ENCODE measurements at places on chromosomes 7 and 10. TPM values are rescaled to one million over a fixed set of nuclear protein-coding genes. Genes with fewer than 3 reads are reported as not detected.

DNA sequence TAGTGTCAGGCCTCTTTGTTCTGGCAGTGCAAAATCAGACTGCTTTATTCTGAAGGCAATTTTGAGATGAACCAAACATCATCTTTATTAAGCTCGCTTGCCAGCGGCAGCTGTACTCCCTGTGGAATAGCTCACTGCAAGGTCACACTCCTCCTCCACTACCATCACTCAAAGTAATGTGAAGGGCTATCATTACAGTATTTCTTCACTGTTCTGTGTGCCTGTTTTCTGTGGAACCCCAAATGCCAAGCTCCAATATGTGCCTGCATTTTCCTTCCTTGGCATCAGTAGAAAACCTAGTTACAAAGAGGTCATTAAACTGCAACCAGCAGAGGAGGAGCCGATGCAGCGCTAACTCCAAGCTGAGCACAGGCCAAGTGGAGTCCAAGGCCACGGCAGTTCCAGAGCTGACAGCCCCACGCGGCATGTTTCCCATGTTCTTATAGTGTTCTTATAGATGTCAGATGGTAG lies 21.4 kb downstream of the BCCIP start:
- H3K4me1 ChIP-seq = no peaks in the 10 kb centered on the region
- no peak overlapping the region for H3K4me3 ChIP-seq
- DNase-seq = no peak
- peaks cover 62% of the 10 kb centered on the region for H3K36me3 ChIP-seq
- H3K27me3 ChIP-seq = no peaks in the 10 kb centered on the region
- H3K27ac ChIP-seq = no peak overlapping the region

DNA sequence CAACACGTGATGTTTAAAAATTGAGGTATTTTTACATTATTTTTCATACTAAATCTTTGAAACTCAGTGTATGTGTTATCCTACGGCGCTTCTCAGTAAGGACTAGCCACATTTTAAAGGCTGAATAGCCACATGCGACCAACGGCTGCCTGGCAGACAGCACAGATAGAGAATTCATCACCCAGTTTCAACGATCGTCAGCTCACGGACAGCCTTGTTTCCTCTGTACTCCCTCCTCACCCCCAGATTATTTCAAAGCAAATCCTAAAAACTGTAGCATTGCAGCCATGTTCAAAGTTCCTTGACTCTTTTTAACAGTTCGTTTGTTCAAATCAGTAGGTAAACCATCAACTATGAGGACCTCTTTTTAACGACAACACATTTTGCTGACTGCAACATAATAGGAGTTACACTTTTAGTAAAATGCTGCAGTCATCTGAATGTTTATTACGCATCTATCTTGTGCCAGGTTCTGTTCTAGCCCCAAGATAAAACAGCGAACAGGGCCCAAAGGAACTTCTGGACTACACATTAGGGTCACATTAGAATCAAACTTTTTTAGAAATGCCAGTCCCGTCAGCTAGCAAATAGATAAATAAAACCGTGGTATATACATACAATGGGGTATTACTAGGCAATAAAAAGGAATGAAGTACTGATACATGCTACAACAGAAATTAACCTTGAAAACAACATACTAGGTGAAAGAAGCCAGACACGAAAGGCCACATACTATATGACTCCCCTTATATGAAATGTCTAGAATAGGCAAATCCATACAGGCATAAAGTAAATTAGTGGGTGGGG lies 5.7 kb downstream of the OSBPL3 start:
- H3K27me3 ChIP-seq = no peaks in the 10 kb centered on the region
- H3K4me1 ChIP-seq = no peaks in the 10 kb centered on the region
- H3K27ac ChIP-seq = no peak overlapping the region
- DNase-seq = no peak
- no peak overlapping the region for H3K4me3 ChIP-seq

GRCh38 chr7:140367528-140367927 lies 30.8 kb downstream of the SLC37A3 start:
- no peaks in the 10 kb centered on the region for H3K4me1 ChIP-seq
- H3K27ac ChIP-seq = no peak overlapping the region
- H3K27me3 ChIP-seq = no peaks in the 10 kb centered on the region
- DNase-seq = no peak

DNA sequence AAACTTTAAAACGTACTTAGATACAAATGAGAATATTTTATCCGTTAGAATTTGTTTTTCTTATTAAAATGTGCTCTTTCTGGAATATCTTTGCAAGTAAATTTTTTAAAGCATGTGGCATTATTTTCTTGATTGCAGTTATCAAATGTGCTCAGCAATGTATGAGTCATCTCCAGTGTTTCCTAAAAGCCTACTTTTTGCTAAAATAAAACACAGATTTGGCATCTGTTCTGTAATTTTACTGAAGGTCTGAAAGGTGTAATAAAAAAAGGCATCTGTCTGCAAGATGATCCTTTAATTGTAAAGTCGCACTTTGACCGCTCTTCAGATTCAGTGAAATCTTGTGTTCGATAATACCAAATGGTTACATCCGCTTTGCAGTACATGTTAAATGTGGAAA lies 3.4 kb downstream of the GNAT3 start:
- H3K36me3 ChIP-seq = no peaks in the 10 kb centered on the region
- no peak for DNase-seq
- no peaks in the 10 kb centered on the region for H3K4me1 ChIP-seq
- H3K27ac ChIP-seq = no peak overlapping the region
- no peak overlapping the region for H3K4me3 ChIP-seq

DNA sequence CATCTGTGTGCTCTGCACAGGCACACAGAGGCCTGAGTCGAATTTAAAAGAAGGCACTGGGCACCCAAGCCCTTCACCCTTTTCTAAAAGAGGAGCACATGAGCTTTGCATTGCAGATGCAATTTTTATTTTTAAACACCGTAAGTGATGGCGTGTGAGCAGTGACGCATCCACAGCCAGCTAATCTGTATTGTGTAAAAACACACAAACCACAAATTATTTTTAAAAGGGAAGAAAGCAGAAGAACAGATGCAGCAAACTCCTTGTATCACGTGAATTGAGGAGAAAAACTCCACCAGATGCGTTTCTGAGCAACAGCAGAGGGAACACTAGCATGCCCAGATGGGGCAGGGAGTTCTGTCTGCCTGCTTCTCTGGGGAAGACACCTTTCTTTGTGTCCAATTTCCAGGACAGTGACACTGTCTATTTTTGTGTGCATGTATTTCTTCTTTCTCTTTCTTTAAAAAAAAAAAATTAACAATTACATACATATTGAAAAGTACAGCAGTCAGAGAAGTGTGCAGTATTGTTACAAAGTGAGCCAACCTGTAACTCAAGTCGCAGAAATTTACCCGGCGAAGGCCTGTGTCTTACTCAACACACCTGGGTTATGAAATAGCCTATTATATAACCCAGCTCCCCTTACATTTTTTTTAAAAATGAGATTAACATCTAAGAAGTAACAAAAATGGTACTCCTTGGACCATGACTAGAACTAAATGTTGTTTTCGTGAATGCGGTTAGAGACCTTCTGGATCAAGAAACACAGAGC lies 39.2 kb downstream of the EEPD1 start:
- no peaks in the 10 kb centered on the region for H3K4me1 ChIP-seq
- no peaks in the 10 kb centered on the region for H3K36me3 ChIP-seq
- no peaks in the 10 kb centered on the region for H3K27me3 ChIP-seq

DNA sequence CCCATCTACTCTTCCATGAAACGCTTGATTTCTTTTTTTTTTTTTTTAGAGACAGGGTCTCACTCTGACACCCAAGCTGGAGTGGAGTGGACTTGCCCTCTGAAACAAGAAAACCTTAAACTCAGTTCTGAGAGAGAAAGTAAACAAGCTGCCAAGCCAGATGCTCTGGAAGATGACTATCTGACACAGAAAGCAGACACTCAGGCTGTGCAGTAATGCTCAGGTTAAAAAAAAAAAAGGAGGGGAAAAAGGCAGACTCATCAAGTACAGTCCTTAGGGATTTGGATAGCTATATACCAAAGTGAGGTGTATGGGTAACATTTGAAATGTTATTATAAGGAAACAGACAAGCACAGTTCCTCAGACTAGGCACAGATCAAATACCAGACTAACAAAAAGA lies 80.5 kb downstream of the IDE start:
- DNase-seq = no peak
- H3K4me1 ChIP-seq = no peaks in the 10 kb centered on the region
- no peaks in the 10 kb centered on the region for H3K36me3 ChIP-seq
- no peak overlapping the region for H3K27ac ChIP-seq
- H3K27me3 ChIP-seq = no peaks in the 10 kb centered on the region

The ZNF37A gene
- 19.2 TPM for total RNA-seq

The NEUROD6 gene
- total RNA-seq = not detected

The ENKUR gene
- not detected for total RNA-seq
